Prostate gland (tissue), 2 donors: ENCODE measurements at places on chromosomes 2 and 18. TPM values are rescaled to one million over a fixed set of nuclear protein-coding genes. Genes with fewer than 3 reads are reported as not detected.

DNA sequence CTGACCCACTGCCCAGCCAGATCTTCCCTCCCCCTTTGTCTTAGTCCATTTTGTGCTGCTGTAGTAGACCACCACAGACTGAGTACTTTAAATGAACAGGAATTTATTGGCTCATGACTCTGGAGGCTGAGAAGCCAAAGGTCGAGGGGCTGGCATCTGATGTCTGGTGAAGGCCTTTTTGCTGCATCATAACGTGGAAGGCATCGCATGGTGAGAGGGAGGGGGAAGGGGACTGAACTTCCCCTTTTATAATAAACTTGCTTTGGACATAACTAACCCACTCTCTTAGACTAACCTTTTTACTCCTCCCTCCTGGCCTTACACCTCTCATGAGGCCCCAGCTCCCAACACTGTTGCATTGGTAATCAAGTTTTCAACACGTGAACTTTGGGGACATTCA lies 83.8 kb downstream of the MAP4K4 start:
- DNase-seq, result no peak

DNA sequence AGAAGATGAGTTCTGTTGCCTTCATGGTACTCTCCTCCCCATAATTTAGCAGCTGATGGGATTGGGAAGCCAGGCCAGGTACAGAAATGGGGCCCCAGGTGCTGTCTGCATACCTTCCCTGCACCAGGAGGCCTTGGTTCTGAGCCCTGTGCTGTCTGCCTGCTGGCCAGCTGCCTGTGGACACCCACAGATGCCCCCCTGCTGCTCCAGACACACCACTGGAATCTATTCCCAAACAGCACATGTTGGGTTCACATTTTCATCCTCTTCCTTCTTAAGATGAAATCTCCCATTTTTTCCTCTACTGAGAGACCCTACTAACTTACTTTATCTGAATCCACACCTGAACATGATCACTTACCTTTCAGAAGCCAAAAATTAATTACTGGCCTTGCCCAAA lies 152.0 kb upstream of the CCDC68 start:
- DNase-seq, result no peak

DNA sequence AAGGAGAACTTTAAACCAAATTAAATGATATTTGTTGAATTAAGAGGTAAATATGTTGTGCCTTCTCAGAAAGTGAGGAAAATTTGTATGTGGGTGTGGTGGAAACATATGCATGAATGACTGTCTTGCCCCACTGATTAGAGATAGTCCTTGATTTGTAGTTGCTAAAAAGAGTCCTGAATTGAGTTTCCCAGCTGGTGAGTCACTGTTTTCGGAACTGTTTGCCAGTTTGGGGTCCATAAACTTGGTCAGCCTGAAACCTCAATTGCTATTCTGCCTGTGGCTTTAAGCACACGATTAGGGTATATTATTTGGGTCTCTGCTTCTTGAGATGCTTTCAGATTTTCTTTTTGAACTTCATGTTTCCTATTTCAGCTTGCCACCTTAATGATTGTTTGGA lies 53.3 kb downstream of the PIKFYVE start:
- no peak for DNase-seq

GRCh38 chr2:200750323-200750910 lies 61.3 kb upstream of the BZW1 start:
- DNase-seq, result no peak

- DNase-seq, result no peak
Measured at GRCh38 chr18:55076643-55077218, 117.5 kb upstream of the CCDC68 start.

- no peak for DNase-seq
Measured at GRCh38 chr2:115165529-115166109, 723.2 kb downstream of the DPP10 start.

ADCY3 gene
- total RNA-seq, result 20.8 TPM

MAP2 gene
- total RNA-seq, result 18.8 TPM

REG3G gene
- 52.0 TPM for total RNA-seq

- no peak for DNase-seq
Measured at GRCh38 chr2:60880643-60881046, 729 bp upstream of the REL start.
